CD4-positive, alpha-beta T cell treated with Interleukin-15 for 4 hours (primary cell): ENCODE measurements at places on chromosomes 6 and 20.

DNA sequence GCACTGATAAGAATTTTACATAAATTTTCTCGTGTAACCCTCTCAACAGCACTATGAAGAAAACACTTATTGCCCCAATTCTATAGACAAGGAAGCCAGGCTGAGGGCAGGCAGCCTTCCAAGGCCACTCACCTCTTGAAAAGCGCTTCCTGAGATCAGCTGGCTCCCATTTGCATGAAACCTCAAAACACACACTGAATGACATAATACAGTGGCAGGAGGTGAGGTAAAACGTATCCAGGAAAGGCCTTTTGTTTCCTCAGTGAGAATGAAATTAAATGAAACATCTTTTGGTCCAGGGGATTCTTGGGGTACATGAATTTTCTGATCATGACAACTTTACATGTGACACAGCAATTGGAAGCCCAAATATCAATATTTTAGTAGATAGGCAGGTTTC is 112.5 kb downstream of the WDR27 start:
- peak; percentile 15 for DNase-seq

DNA sequence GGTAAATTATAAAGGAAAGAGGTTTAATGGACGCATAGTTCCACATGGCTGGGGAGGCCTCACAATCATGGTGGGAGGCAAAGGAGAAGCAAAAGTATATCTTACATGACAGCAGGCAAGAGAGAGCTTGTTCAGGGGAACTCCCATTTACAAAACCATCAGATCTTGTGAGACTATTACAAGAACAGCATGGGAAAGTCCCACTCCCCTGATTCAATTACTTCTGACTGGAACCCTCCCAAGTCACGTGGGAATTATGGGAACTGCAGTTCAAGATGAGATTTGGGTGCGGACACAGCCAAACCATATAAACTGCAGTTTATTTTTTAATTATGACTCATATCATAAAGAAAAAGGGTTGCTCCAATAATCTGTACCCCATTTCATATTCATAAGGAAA is 22.3 kb upstream of the HLA-DQA2 start:
- DNase-seq = no peak

DNA sequence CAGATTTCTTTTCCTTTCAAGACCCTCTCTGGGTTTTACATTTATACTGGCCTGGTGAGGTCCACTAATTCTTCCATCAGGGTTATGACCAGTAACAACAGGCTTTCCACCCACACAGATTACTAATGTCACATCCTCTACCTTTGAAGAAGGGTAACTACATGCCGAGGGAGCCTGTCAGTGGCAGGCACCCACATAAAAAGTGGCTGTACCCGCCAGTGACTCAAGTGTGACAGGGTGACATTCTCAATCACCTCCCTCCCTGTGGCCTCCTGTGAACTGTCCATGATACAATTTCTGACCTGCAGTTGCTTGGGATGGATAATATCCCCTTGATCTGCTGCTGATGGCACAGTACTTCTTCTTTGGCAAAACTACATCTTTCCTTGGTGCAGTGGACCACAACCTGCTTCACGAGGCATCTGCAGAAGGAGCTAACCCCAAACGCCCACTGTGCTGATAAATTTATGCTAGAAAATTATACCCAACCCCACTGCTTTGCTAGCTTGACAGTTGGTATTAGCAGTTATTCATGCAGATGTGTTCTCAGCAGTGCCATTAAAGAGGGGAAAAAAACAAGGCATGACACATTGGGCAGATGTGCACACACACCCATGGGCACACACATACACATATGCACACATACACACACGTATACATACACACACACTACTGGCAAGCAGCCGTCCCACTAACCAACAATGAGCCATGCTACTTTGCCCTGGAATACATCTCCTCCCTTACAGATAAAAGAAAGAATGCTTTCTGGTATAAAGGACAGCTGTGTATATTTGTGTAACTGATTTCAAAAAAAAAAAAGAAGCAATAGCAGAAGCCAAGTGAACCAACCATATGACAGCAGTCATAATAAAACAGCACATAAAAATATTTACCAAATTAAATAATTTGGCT is 20.8 kb downstream of the GFOD1 start:
- DNase-seq = peak; percentile 20

- no peak for DNase-seq
These were observed 10.5 kb downstream of the SOX4 start for GRCh38 chr6:21604081-21604480.
